ENCODE measurements at places on chromosomes 13 and 19. TPM values are rescaled to one million over a fixed set of nuclear protein-coding genes. Genes with fewer than 3 reads are reported as not detected.

DNA sequence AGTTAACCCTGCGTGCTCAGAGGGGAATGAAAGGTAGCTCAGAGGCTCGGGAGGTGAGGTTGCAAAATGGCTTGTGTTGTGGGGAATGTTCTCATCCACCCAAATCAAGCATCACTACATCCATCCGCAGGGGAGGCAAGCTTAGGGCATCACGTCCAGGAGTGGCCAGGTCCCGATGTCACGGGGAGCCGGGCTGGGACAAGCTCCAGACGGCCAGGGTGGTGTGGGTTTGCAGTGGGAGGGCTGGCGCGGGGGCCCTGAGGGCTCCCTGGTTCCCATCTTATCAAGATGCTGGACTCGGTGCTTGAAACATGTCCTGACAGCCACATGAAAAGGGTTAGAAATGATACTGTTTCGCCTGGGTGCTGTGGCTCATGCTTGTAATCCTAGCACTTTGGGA, 25.8 kb downstream of the EPN1 start:
- DNase-seq = no peak

GRCh38 chr19:4971424-4971793, 2.5 kb downstream of the KDM4B start:
- peak; percentile 55 for DNase-seq

GRCh38 chr19:33302175-33302973, at the start of gene CEBPA:
TSS of gene CEBPA (minus strand) at chr19:33302534. CDS start at chr19:33302414, 120 bp downstream.
- peak; percentile 93 for DNase-seq

DNA sequence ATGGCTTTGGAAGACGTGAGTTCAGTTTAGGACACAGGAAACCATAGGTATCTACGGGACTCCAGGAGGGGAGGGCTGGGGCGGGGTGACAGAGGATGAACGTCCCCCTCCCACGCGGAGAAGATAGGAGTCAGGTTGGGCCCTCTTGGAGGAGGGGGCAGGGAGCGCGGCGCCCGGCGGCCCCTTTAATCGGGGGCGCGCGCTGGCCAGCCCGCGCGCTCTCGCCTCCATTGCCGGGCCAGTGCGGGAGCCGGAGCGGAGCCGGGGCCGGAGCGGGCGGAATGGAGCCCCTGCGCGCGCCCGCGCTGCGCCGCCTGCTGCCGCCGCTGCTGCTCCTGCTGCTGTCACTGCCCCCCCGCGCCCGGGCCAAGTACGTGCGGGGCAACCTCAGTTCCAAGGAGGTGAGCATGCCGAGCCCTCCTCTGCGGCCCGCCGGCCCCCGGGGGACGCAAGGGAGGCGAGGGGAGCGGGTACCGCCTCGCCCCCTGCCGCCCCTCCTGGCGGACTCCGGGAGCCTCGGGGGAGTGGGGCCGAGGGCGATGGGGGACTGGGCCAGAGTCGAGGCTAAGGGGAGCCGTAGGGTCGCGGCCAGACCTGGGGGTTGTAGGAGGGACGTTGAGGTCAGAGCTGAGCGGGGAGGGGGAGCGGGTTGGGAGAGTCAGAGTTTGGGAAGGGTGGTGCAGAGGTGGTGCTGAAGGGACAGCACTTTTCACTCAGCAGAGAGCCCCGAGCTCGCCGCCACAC, at the start of gene TMEM145:
TSS of gene TMEM145 (plus strand) at position 214 of the 744 bp plus-strand sequence. CDS start at position 282, 68 bp downstream.
- peak; percentile 77 for DNase-seq

DNA sequence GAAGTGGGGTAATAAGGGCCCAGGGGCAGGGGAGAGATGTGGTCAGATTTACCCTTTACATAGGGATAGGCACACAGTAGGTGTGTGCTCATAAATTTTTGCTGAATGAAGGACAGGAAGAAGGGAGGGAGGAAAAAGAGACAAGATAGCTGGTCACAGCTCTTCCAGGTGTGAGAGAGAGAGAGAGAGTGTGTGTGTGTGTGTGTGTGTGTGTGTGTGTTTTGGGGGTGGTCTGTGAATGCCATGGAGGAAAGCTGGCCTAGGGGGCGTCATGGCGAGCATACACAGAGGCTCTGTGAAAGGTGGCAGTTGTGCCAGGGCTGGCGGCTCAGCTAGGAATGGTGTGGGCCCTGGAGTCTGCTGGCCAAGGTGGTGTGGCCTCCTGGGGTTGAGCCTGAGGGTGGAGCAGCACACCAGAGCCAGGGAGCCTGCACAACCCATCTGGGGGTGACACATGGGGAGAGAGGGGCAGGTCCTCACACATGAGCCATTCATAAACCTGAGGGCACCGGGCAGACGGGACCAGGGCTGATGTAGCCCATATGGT, 6.0 kb upstream of the PRX start:
- DNase-seq = no peak

- DNase-seq = peak; percentile 81
Observed at GRCh38 chr13:114264886-114265611, 16.4 kb upstream of the UPF3A start.

- DNase-seq = no peak
Observed at GRCh38 chr13:65943024-65943423, 1287.1 kb downstream of the PCDH9 start.

- peak; percentile 90 for DNase-seq
Observed at GRCh38 chr13:44710576-44710975, 134.4 kb upstream of the TSC22D1 start.

DNA sequence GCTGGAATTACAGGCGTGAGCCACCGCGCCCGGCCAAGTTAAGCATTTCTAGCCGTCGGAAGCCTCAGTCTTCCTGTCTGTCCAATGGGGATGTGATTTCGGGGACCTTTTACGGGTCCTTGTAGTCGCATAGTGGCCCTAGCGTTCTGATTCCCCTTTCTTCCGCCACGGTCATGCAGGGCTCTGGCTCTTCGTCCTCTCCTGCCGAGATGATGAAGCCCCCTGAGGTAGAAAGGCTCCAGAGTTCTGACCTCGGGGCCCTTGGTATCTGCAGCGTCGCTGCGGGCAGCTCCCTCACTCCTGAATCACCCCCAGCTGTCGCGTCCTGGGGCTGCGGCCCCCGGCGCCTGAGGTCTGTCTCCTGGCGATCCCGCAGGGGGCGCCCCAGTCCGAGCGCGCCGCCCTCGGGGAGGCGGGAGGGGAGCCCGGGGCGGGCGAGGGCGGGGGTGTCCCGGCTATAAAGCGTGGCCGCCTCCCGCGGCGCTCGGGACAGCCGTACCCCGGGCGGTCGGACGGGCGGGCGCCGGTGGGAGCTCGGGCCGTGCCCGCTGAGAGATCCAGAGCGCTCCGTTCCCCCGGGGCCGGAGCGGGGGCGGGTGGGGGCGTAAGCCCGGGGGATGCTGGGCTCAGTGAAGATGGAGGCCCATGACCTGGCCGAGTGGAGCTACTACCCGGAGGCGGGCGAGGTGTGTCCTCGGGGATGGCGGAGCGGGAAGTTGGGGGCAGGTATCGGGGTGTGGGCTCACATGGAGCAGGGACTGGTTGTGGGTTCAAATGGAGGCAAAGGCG, at the start of gene FOXA3:
TSS of gene FOXA3 (plus strand) at position 487 of the 789 bp plus-strand sequence. CDS start at position 618, 131 bp downstream.
- peak; percentile 62 for DNase-seq

DNA sequence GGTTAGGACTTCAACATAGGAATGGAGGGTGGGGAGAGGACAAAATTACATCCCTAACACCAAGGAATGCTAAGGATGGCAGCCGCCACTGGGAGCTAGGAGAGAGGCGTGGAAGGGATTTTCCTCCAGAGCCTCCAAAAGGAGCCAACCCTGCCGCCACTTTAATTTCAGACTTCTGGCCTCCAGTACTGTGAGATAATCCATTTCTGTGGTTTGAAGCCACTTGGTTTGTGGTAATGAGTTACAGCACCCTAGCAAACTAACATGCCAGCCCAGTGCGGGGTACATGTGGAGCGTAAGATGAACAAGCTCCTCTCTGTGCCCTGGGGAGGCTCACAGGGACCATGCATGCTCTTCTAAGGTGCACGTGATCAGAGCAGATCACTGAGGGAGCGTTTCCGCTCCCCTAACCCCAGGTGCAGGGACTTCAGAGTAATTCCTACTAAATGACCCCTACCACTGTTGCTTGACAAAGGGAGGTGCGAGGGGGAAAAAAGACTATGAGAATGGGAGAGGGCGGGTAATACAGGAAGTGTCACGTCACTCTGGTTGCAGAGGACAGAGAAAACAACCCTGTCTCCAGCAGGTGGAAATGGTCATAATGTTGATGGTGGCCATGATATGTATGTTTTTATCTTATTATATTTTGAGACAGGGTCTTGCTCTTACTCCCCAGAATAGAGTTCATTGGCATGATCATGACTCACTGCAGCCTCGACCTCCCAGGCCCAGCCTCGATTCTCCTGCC, 12.0 kb downstream of the FPR1 start:
- DNase-seq = peak; percentile 16

DNA sequence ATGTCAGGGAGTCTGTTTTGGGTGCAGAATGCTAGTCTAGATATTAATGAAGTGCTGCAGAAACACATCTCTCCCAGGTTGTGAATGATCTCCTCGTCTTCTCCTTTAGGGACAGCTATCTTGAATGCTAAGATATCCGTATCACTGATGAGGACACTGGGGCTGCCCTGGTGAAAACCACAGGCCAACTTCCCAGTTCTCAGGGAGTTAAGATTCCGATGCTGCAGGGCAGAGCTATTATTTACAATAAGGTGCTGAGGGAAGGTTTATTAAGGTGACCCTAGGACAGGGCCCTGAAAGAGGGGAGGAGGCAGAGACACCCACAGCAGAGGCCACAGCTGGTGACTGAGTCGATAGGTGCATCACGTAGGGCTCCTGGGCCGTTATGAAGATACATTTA, 66.1 kb downstream of the TNFRSF19 start:
- DNase-seq = no peak

- DNase-seq = peak; percentile 22
Observed at GRCh38 chr19:46000491-46001246, 5.4 kb downstream of the CCDC61 start.

DNA sequence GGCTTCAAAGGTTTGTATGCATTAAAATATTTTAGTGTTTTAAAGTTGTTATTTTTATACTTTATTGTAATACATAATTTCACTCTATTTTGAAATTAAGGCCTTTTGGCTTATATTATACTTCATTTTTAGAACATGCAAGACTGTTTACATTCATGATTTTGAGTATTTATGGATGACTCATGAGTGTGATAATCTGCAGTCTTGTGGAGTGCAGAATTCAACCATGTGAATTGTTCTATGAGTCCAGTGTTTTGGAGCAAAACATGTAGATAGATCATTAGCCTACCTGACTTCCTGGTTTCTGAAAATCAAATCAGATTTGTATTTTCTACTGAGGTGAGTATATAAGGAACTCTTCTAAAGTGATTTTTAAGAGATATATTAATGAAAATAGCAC, 241.8 kb downstream of the PCCA start:
- DNase-seq = no peak

DNA sequence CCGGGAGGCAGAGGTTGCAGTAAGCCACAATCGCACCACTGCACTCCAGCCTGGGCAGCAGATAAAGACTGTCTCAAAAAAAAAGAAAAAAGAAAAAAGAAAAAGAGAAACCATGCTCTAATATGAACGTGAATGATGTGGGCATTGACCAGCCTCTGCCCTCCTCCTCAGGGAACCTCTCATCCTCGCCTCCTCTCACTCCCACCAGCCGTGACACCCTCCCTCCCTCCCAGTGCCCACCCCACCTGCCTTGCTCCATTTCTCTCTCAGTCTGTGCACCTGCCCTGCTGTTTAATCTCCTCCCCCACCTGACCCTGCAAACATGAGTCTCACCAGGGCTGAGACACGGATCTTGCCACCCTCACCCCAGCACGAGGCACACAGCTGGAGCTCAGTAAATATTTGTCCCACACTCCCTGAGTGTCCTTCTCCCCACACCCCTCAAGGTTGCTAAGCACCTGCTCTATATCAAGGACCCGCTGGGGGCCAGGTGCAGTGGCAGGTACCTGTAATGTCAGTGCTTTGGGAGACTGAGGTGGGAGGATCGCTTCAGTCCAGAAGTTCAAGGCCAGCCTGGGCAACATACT, 7.5 kb upstream of the BCAT2 start:
- no peak for DNase-seq

GRCh38 chr19:3154957-3155736, 19.3 kb downstream of the GNA15 start:
- DNase-seq = peak; percentile 100

DNA sequence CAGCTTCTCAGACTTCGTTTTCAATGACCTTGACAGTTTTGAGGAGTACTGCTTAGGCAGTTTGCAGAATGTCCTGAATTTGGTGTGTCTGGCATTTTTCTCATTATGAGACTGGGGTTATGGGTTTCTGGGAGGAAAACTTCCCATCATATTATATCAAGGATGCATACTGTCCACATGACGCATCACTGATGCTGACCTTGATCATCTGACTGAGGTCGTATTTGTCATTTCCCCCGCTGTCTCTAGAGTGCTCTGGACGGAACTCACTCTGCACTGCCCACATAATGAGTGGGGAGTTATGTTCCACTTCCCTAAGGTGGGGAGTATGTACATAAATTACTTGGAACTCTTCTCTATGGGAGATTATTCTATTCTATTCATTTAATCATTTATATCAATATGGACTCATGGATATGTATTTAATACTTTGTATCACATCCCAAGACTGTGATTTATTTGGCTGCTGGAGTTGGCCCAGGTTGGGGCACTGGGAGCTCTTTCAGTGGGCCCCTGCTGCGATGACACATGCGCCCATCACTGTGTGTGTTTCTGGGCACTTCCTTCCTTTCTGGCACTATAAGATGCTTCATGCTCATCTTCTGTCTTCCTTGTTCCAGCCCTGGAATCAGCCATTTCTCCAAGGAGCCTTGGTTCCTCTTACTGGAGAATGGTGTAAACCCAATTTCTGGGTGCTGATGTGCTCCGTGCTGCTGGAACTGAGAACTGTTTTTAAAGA, 138.6 kb downstream of the MIPEP start:
- DNase-seq = no peak

GRCh38 chr19:58332697-58333096, 5.9 kb downstream of the ZSCAN22 start:
- no peak for DNase-seq

Gene SPC24
- 19.8 TPM for total RNA-seq

Gene RFPL4AL1
- total RNA-seq = not detected

Gene C2CD4C
- total RNA-seq = not detected

Gene KCNRG
- 0.97 TPM for total RNA-seq
